Kidney tubule cell (primary cell): ENCODE measurements at places on chromosomes 13 and 19.

GRCh38 chr19:18768997-18769891 lies 21.9 kb downstream of the COMP start:
- no peak for DNase-seq

GRCh38 chr19:44857837-44858236 lies 11.7 kb downstream of the NECTIN2 start:
- DNase-seq, result no peak

GRCh38 chr13:59483501-59484145 lies 680.1 kb downstream of the DIAPH3 start:
- no peak for DNase-seq

GRCh38 chr13:110306340-110306959 lies 507 bp downstream of the COL4A1 start:
- no peak for DNase-seq

DNA sequence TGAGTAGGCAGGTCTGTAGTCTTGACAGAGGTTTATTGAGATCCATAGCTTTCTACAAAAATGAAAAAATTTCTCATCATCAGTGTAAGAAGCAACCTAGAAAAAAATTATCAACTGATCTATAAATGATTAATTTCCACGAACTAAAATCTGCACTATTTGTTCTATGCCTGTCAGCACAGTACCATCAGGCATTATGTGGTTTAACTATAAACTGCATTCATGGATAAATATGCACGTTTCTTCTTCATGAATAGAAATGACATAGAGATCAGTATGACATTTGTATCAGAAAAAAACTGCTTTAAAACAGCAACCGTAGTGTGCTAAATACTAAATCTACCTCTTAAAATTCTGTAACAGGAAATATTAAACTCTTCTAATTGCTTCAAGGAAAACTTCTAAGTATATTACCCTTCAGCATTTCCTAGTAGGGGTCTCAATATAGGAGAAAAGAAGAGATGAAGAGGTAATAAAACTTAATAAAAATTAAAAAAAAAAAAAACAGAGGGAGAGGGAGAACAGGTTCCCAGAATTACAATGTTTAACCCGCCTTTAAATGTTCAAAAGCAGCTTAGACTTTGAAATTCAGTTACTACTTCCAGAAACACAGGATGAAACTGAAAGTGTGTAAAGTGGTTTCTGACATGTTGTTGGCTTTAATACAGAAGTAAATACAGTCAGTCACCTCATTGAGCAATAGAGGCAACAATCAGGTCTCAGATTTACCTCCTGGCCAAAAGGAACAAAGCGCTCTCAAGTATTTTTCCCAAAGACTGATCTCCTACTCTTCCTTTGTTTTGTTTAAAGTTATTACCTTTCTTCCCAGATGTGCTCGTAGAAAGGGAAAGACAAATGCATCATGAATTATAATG lies 144.4 kb downstream of the DIAPH3 start:
- DNase-seq, result peak; percentile 18

- DNase-seq, result no peak
Observed at GRCh38 chr13:91329733-91330132, 17.8 kb upstream of the MIR17HG start.

- peak; percentile 90 for DNase-seq
Observed at GRCh38 chr19:41799444-41800000, 3.1 kb downstream of the CEACAM3 start.

DNA sequence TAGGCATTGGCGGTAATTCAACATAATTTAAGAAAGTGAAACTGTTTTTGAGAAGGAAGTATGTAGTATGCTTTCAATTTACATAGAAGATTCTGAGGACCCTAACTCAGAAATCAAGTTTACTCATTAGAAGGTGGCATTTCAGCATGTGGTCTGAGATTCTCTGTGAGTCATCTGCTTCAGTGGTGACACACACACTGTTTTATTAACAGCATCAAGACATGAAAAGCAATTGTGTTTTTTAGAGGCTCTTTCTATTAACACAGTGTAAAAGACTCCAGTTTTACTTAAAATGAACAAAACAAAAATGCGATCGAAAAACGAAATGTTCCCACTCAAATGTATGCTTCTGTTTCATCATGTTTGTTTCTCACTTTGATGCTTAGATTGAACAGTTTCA lies 802.1 kb upstream of the SLITRK6 start:
- DNase-seq, result no peak

GRCh38 chr19:17340871-17341357 lies 3.6 kb downstream of the GTPBP3 start:
- no peak for DNase-seq

DNA sequence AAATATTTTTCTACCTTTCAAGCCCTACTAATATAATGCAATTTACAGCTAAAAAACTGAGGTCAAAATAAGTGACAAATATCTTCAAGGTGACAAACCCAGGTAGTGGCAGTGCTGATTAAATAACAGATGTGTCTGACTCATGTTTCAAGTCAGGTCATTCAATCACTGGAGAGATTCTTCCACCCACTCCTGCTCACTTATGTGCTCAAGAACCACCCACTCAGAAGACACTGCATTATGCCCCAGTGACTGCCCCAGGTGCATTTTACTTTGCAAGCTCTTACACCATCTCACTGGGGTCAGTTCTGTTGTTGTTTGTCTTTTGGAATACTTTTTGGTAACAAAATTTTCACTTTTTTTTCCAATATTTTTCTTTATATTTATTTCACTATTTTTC lies 2.2 kb downstream of the ZNF100 start:
- DNase-seq, result peak; percentile 77

GRCh38 chr13:66659701-66660467 lies 570.3 kb downstream of the PCDH9 start:
- peak; percentile 83 for DNase-seq

- no peak for DNase-seq
Observed at GRCh38 chr13:68214691-68215415, 984.7 kb upstream of the PCDH9 start.

GRCh38 chr19:47321630-47322029 lies 10.3 kb upstream of the C5AR2 start:
- DNase-seq, result no peak

GRCh38 chr19:10070730-10071446 lies 15.2 kb upstream of the SHFL start:
- no peak for DNase-seq

GRCh38 chr19:32570081-32570785 lies 10.8 kb upstream of the PDCD5 start:
- DNase-seq, result peak; percentile 51

DNA sequence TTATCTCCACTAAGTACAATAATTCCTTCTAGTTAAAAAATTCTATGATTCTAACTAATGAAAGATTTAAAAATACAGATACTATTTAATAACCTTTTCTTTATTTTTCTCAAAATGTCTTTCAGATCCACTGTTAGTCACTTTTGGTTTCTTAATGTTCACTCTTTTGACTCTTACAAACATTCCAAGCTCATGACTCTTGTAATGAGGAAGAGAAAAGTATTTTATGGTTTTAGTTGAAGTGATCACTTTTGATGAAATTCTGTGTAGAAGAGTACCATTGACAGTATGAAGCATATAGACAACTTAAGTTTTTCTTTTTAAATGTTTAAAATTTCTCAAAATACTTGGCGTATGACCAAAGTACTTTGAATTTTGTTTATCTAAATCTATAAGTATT lies 27.8 kb downstream of the COG3 start:
- peak; percentile 66 for DNase-seq

GRCh38 chr19:41616792-41617621 lies 9.9 kb downstream of the CEACAM4 start:
- DNase-seq, result peak; percentile 11

DNA sequence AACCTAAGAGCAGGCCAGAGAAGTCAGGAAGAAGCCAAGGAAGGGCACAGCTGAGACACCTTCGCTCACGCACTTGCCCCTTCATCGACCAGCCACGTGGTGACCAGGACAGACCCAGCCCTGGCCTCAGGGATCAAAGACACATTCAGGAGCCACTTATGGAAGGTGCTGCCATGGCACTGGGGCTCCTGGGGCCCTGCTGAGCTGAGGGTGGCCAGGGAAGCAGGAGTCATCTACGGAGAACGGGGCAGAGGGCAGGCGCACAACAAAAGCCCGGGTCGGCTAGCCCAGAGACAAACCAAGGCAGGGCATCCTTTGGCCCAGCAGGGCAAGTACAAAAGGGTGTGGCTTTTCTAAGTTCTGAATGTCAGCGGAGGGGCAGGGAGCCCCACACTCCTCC lies 2.3 kb downstream of the PLPP2 start:
- no peak for DNase-seq

DNA sequence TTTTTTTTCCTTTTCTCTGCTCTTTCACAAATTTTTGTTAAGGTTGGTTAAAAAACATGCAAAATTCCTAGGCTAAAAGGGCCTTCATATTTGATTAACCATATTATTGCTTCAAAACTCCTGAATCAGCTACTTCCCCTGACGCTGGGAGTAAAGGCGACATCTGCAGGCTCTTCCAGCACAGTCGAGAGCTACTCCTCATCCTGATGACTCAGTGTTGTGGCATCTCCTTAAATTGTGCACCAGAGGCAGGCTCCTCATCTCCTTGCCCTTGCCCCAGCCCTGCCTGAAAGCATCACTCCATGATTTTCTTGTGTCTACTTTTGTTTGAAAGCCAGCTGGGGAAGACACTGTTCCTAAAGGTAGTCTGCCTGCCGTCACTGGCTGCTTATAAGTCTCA lies 24.5 kb upstream of the SOX1 start:
- DNase-seq, result no peak

DNA sequence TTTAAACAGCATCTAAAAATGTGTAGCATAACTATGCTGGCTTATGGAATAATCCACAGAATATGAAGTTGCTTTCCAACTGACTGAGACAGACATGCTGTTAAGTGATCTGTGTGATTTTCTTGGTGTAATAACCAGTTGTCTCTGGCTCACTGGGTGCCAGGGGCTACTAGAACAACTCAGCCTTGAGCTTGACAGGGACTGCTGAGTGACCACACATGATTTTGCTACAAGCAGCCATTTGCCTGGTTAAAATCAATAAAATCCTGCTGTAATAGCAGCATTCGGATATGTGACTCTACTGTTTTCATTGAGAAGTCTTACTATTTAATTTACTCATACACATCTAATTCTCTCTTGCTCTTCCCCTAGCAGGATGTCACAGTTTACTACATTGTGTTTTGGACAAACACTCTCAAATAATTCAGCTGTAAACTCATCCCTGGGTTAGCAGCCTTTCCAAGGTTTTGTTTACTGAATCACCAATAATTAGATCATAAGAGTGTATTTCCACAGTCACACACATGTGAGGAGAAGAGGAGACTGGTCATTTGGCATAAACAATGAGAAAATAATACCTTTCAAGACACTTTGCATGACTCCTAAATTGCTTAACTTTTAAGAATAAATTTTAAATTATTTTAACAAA lies 426.2 kb downstream of the PCDH9 start:
- DNase-seq, result no peak
